Kidney (tissue), 22 donors: ENCODE measurements at places on chromosomes 6 and 20. TPM values are rescaled to one million over a fixed set of nuclear protein-coding genes. Genes with fewer than 3 reads are reported as not detected.

DNA sequence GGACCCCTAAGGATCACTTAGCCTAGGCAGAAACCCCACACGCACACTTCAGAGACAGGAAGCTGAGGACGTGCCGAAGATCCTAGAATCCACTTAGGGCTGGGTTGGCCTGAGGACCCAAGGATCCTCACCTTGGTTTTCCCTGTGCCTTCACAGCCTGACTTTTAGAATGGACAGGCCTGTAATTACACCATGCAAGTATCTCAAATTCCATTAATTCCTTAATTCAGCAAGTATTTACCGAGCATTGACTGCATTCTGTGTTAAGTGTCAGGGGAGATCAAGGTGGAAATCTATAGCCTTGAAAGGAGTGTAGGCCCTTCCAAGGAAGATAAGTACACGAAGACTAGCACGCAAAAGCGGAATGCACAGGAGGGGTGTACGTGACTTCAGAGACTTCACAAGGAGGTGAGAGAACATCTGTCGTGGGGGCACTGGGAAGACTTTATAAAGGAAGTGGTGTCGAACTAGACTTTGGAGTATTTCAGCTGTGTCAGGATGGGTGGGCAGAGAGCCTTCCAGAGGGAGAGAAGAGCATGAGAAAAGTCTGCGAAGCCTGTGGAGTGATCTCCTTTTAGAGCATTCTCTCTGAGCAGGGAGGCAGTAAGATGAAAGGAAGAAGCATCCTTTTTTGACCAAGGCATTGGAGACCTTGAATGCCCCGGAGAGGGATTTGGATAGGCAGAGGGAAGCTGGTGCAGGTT is 4.0 kb downstream of the DSP start:
- no peak for DNase-seq

DNA sequence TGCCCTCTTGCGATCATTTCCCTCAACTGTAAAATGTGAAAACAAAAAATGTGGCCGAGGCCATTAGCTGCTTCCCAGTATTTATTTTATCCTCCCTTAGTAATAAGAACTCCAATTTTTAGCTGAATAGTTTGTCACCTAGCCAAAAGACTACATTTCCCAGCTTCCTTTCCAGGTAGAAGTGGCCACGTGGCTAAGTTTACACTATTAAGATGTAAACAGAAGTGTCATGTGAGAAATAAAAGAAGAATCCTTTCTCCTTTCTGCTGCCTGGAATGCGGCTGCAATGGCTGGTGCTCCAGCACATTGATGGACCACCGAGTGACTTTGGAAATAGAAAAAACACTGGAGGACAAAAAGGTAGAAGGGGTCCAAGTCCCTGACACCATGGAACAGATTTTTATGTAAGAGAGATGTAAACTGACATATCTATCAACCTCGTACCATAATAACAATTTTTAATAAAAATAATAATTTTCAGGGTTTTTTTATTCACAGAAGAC is 268.8 kb downstream of the PKHD1 start:
- DNase-seq: no peak

The TNFRSF6B gene
- 2.4 TPM for polyA plus RNA-seq

DNA sequence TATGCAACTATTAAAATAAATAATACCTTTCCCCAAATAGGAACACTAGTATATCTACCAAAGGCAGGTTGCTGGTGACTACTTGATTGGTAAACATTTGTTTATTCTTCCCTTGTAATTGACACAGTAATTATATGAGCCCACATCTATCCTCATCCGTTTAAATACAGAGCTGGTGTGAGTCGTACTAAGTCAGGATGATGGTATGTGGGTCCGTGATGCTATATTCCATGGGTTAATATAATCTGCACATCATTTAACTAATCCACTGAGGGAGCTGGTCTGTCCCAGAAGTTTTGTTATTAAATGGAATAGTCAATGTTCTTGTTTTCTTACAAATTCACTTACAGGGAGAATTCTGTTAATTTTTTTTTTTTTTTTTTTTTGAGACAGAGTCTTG is 164.0 kb upstream of the AGPAT4 start:
- DNase-seq: no peak

DNA sequence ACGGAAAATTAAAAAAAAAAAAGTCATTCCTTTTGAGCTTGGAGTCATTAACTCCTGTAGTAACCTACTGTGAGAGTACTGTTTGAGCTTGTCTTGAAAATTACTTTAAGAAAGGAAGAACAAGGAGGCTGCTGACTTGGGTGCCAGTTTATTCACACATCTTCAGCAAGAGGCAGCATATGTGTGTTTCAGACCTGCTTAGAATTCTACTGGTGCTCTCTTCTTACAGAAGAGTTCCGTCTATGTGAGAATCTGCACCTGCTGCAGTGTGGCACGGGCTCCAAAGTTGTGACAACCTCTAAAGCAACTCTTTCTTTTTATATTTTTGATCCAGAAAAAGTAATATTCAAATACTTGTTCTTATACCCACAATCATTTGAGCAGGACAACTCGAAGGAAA is 117.4 kb upstream of the SOX4 start:
- no peak for DNase-seq

GRCh38 chr6:73314577-73315492 is 39.2 kb downstream of the DPPA5 start:
- peak; percentile 39 for DNase-seq
